ENCODE measurements at places on chromosomes 5 and 9.
A peak's percentile ranks its signal among the peaks of the same experiment; 100 is the strongest.

DNA sequence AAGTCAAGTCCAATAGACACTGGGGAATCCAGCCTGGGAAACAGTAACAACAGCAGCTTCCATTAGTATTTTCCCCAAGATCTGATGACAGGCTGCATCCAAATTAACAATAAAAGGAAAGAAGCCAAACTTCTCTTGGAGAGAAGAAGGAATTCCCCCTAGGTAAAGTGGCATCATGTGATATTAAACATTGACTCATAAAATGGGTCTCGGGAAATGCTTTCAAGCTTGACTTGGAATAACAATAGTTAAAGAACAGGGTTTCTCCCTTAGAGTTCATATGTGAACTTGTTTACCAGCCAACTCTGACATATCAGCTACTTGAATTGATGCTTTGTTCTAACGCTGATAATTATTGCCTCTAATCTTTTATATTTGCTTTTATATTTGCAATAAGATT lies 45.4 kb downstream of the ENTREP1 start:
- DNase-seq = no peak

DNA sequence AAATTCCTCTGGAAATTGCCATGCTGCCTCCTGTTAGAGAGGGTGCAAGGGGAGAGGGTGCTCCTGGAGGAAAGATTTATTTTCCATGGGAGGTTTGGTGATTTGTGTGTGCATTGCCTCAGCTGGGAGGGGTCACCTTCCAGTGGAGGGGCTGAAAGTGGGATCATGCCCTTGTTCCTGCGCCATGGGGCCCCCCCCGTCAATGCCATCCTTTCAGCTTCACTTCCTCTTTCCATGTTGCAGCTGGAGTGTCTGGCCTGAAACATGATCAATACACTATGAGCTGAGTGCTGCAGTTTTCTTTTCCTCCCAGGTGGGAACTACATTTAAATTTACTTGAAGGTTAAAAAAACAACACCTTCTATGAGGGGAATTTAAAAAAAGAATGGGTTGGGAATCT lies 176.8 kb downstream of the MELK start:
- DNase-seq = no peak

GRCh38 chr9:129889941-129890717 lies 54.9 kb downstream of the USP20 start:
- DNase-seq = no peak

DNA sequence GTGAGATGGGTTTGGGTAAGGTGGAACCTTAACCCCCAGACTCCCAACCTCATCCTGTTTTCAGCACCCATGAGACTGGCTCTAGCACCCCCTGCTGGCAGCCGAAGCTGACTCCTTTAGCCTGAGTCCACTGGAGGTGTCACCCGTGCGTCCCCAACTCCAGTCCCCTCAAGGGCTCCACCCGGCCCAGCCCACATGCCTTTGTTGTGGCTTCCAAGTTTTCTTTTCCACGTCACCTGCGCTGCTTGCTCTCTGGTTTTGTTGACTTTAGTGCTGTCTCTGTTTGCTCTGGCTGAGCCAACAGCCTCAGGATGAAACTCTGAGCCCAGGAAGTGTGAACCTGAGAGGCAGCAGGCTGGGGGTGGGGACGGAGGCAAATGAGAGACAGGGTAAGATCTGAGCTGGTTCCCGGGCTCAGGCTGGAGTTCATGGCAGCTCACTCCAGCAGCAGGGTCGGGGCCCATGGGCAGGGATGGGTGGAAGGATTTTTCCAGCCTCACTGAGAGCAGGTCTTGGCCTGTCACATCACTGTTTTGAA lies 13.2 kb upstream of the AQP7 start:
- DNase-seq = peak; percentile 80

- no peak for DNase-seq
Observed at GRCh38 chr9:2012347-2012746, 2.8 kb upstream of the SMARCA2 start.

- no peak for DNase-seq
Observed at GRCh38 chr5:127367946-127368465, 77.4 kb downstream of the MEGF10 start.

DNA sequence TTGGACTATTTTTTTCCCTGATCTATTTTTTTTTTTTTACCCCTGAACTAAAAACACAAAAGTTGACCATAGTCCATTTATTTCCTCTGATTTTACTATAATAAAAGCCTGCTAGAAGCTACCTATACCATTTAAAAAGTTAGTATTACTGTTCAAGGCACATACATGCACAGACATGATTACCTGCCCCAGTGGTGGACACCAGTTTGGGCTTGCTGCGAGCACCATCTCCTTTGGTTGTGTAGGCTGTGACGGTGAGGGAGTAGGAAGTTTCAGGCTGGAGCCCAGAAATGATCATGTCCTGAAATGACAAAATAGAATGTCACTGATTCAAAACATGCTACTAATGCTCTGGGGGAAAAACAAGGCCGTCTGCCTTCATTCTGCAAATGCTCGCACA lies 693.1 kb upstream of the DMAC1 start:
- no peak for DNase-seq

DNA sequence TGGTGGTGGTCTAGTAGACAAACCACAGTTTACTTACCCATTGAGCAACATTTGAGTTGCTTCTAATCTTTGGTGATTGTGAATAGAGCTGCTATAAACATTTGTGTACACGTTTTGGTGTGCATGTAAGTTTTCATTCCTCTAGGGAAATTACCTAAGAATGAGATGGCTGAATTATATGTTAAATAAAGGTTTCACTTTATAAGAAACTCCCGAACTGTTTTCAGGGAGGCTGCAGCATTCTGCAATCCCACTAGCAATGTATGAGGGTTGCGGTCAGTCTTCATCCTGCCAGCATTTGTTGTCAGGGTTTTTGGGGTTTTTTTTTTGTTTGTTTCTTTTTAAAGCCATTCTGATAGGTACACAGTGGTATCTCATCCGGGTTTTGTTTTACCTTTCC lies 45.7 kb upstream of the PPARGC1B start:
- no peak for DNase-seq

DNA sequence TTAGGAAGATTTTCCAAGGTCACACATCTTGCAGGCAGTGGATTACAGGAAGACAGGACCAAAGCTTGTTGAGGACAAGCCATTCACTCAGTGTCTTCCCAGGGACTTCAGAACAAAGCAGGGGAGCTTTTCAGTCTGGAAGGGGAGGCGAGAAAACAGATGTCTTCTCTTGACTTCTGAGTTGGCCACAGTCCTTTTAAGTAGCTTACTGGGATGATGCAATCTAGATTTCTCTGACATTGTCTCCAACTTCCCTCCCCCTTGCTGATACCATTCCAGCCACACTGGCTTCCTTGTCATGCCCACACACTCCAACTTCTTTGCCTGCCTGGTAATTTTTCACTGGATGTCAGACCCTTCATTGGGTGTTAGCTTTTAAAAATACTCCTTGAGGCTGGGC lies 174.2 kb upstream of the TBC1D2 start:
- DNase-seq = no peak

DNA sequence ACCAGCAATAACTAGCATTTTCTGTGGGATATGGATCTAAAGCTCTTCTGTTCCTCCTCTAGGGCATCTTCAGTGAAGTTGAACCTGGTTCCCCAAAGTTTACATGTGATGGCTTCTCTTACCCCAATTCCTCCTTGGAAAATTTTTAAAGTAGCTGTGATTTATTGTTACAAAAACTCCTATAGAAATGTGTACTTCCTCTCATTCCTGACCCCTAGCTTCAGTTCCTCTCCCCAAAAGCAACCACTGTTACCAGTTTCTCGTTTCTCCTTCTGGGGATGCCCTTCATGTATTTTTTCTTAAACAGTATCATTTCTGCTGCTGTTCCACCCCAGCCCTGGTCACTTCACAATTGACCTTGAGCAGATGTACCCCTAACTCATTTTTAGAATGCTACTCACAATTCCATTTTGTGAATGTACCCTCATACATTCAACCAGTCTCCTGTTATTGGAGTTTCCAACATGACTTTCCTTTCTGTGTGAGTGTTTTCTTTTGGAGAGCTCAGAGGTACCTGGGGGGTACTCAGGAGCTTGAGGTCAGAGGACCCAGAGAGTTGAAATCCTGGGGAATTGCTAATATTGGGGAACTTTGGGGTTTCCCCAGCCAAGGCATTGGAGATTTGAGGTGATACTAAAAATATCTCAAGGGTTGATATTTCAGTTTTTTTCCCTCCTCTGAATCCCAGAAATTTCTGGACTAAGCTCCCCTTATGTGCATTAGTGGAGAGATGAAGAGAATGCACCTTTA lies 18.6 kb upstream of the GLRX start:
- DNase-seq = no peak

GRCh38 chr5:56167519-56167918 lies 65.6 kb downstream of the ANKRD55 start:
- DNase-seq = no peak

- DNase-seq = no peak
Observed at GRCh38 chr5:160843240-160843639, 8.8 kb downstream of the ATP10B start.

DNA sequence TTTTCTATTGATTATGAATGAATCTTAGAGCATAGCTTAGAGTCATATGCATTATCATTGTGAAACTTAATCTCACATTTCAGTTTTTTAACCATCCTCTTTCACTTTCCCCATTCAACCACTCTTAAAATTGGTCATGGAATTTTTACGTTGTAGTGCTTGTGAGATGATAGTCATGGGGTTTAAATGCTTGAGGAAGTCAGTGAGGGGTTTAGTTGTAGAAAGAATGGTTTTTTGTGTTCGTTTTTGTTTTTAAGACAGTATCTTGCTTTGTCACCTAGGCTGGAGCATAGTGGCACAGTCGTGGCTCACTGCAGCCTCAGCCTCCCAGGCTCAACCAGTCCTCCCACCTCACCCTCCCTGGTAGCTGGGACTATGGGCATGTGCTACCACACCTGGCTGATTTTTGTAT lies 19.6 kb downstream of the UGCG start:
- DNase-seq = no peak

DNA sequence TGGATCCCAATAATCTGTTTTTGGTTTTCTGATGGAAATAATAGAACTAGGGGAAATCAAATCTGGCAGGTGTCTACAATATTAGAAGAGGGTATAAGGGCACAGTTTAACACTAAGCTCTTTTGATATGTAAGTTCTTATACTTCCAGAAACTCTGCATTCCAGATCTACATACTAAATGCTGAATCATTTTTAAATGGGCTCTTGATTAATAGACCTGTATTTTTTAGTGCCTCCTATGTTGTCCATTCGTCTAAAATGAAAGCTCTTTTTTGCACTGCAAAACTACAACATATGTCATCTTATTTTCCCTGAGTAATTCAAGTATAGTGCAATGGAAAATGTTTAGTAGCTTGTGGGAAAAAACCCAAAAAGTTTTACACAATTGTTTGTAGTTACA lies 44.2 kb downstream of the NR6A1 start:
- no peak for DNase-seq

DNA sequence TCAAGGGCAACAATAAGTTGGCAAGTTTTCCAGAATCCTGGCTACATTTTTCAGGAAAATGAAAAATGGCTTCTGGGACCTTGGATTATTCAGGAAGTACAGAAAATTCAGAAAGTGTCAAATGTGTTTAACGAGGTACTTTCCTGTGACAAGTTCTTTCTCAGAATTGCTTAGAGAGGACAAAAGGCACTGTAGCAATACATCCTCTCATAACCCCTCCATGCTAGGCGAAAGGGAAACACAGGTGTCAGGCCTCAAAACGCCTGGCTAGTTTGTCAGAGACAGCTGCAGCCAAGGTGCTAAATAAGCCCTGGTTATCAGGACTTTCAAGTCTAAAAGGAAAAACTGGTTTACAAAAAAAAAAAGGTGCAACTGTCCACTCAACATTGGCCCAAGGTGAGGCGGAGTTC lies 115.2 kb downstream of the GNAQ start:
- DNase-seq = no peak

GRCh38 chr9:134575901-134576176 lies 65.8 kb upstream of the COL5A1 start:
- DNase-seq = no peak

DNA sequence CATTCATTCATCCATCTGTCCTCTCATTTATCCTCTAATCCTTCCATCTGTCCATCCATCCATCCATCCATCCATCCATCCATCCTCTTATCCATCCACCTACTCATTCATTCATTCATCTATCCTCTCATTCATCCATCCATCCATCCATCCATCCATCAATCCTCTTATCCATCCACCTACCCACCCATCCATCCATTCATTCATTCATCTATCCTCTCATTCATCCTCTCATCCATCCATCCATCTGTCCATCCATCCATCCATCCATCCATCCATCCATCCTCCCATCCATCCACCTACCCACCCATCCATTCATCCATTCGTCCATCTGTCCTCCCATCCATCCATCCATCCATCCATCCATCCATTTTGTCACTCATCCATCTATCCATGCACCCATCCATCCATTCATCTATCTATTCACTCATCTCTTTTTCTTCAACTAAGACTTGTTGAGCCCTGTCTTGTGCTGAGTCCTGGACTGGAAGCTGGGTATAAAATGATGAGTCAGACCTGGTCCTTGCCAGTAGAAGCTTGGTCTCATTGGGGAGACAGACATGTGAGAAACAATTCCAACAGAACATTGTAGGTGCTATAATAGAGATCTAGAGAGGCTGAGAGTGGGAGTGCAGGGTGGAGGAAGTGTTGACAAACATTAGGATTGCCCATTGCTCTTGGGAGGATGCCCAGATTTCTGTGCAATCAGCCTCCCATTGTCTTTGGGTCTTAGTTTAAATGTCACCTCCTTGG lies 55.0 kb upstream of the IER5L start:
- DNase-seq = no peak

- DNase-seq = no peak
Observed at GRCh38 chr5:76527685-76528161, 95.5 kb downstream of the F2RL2 start.

GRCh38 chr5:67144183-67144639 lies 52.4 kb downstream of the CD180 start:
- DNase-seq = no peak

DNA sequence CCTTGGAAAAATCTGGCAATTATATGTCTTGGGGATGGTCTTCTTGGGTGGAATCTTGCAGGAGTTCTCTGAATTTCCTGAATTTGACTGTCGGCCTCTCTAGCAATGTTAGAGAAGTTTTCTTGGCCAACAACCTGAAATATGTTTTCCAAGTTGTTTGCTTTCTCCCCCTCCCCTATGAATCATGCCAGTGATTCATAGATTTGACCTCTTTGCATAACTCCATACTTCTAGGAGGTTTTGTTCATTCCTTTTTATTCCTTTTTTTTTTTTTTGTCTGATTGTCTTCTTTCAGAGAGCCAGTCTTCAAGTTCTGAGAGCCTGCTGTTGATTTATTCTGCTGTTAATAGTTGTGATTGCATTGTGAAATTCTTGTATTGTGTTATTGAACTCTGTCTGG lies 56.7 kb upstream of the SLC44A1 start:
- no peak for DNase-seq

GRCh38 chr9:14692470-14693250 lies 572 bp downstream of the ZDHHC21 start:
- no peak for DNase-seq

GRCh38 chr5:14806456-14806855 lies 65.1 kb downstream of the ANKH start:
- peak; percentile 32 for DNase-seq

GRCh38 chr5:38905516-38905915 lies 59.7 kb downstream of the OSMR start:
- DNase-seq = no peak
